ENCODE measurements at places on chromosomes 13 and 19.

GRCh38 chr13:99307648-99308339 lies 595 bp upstream of the GPR183 start:
- no peak for DNase-seq

- DNase-seq = no peak
These were observed 1.2 kb upstream of the DPY19L3 start for GRCh38 chr19:32404213-32404932.

- no peak for DNase-seq
These were observed 6.5 kb upstream of the TNFSF9 start for GRCh38 chr19:6524311-6524710.

GRCh38 chr13:47798194-47798593 lies 202.9 kb downstream of the SUCLA2 start:
- no peak for DNase-seq

GRCh38 chr19:6161271-6161850 lies 25.9 kb downstream of the ACSBG2 start:
- peak; percentile 64 for DNase-seq

DNA sequence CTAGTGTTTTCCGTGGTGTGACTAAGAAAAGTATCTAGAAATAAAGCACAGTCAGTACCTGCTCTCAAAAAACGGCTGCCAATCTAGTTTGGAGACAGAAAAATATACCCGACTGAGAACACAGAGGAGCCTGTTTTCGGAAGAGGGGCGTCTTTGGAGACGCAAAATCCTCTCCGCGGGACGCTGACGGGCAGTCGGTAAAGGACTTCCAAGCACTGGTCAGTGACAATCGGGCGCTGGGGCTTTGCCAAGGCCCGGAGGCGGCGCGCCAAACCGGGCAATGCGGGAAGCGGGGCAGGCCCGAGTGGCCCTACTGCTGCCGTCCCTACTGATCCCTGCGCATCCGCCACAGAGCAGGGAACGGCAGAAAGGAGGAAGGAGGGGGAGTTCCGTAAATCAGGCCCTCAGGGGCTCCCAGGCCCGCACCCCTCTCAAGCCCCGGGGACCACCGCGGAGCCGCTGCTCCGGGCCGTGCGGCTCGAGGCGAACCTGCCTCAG lies 588 bp upstream of the DPY19L3 start:
- DNase-seq = no peak

- no peak for DNase-seq
These were observed 9.8 kb downstream of the CLC start for GRCh38 chr19:39728040-39728439.

DNA sequence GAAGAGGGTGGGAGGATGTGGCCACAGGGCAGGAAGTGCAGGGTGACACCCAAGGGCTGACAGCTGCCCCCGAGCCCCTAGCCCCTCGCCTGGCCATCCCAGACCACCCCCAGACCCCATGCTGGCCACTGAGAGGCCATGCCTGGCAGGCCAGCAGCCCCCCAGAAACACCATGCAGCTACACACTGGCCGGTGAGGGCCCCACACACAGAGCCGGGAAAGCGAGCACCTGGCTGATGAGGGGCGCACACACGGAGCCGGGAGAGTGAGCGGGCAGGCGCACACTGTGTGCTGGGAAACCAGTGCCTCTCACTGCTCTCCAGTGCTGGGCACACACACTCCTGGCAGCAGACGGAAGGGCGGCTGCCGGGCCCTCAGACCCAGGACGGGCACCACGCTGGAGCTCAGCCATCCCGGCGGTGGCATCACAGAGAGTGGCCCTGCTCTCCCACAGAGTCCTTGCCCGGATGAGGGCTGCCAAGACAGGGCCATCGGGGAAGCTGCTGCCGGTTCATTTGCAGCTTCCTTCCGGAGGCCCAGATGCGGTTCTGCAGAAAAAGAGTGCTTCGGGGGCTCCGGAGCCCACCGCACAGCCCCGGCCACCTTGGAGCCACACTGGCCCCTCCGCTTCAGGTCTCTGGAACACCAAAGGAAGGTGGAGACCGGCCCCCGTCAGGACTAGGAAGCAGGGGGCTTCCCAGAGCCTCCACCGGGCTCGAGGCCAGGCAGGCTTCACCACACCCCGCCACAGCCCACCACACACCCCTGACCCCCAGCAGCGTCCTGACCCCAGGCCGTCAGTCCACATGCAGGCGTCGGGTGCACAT lies 76.4 kb downstream of the SPACA7 start:
- no peak for DNase-seq

DNA sequence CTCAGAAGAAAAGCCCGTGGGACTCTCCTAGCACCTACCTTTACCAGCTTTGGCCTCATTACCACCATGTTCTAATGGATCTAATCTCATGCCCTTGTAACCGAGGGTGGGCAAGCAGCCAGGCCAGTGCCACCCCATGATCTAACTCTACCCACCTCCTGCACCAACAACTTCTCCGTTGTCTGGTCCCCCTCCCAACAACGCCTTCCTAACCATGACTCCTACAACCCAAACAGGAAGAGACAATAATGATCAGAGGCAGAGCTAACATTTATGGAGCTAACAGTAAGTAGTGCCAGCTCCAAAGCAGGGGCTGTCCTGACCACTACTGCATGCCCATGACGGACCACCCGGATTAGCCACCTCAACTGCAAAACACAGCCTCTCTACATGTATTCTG lies 3.5 kb downstream of the USP12 start:
- no peak for DNase-seq

- no peak for DNase-seq
These were observed 3.2 kb downstream of the PDS5B start for GRCh38 chr13:32589471-32589870.

DNA sequence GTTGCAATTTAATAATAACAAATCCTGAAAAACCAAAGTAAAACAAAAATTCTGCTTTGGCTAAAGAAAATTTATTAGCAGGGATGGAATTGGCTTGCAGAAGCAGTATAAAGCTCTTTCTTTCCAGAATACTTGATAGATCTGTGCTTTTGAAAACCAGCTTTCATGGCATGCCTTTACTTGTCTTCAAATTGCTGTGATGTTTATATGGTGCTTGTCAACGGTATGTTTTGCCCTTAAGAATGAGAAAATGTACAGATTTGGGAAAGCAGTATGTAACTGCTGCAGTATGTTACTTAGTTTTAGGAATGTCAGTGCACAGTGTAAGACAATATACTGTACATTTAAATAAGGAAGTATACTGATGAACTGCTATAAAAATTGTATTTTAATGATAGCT lies 120.8 kb upstream of the PCDH20 start:
- DNase-seq = no peak

- DNase-seq = no peak
These were observed 28.7 kb upstream of the CD33 start for GRCh38 chr19:51196181-51196580.

DNA sequence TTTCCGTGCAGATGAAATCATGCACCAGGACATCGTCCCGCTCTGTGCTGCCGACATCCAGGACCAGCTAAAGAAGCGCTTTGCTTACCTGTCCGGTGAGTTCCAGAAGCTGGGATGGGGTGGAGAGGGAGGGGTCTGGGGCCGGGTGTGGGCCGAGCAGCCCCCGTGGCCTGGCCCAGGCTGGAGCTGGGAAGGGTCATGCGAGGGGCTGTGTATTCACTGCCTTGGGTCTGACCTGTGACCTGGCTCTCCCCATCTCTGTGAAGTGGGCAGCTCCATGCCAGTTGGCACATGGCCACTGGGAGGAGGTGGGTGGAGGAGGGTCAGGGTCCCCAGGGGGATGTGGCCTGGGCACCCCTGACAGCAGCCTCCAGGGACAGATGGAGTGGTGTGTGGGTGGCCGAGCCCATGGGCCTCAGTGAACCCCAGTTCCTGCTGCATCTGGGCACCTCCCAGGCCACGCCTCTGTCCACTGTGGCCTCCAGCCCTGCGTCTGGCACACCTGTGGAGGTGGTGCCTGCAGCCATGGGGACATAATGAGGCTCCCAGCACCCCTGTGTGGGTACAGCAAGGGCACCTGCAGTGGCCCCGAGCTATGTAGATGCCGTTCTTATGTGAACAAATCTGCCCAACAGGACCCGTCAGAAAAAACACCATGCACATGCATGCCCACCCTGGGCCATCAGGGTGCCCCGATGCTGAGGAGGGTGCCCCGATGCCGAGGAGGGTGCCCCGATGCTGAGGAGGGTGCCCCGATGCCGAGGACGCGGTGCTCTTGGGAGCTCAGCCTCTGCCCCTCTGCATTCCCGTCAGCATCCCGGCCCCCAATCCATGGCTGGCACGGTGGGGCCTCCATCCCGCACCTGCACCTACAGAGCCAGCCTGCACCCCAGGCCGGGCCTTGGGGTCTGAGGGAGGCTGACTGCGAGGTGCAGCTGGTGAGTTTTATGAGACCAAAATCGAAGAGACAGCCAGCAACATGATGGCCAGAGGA lies 46.0 kb downstream of the MCF2L start:
- DNase-seq = no peak

GRCh38 chr13:114097212-114097892 lies 35.1 kb downstream of the RASA3 start:
- no peak for DNase-seq

DNA sequence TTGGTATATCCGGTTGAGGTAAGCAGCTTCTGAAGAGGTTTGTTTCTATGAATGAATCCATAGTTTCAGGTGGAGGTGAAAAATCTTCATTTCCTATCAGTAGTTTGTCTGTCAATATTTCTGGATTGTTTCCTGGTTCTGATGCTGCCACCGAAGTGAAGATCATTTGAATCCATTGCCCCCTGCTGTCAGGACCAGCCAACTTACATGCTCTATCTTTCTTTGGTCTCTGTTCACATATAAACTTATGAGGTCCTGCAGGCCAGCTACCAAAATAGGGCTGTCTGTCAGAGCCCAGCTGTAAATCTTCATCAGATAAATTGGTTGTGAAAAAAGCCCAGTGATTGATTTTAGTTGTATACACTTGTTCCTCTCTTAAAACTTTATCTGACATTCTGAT lies 15.2 kb upstream of the N4BP2L1 start:
- DNase-seq = peak; percentile 68

DNA sequence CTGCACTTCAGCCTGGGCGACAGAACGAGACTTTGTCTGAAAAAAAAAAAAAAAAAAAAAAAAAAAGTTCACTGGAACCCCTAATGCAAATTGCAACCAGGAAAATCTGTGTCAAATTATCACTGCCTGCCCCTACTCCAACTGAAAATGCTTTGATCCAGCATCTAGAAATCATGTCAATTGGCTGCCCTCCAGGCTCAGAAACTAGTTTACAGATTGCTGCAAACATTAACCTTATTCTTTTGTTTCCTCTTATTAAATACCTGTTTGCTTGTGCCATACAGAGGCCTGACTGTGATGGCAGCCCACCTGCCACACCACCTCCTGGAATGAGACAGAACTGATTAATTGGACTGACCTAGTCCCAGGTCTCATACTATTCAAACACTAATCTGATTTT lies 18.6 kb upstream of the AKT2 start:
- DNase-seq = no peak

DNA sequence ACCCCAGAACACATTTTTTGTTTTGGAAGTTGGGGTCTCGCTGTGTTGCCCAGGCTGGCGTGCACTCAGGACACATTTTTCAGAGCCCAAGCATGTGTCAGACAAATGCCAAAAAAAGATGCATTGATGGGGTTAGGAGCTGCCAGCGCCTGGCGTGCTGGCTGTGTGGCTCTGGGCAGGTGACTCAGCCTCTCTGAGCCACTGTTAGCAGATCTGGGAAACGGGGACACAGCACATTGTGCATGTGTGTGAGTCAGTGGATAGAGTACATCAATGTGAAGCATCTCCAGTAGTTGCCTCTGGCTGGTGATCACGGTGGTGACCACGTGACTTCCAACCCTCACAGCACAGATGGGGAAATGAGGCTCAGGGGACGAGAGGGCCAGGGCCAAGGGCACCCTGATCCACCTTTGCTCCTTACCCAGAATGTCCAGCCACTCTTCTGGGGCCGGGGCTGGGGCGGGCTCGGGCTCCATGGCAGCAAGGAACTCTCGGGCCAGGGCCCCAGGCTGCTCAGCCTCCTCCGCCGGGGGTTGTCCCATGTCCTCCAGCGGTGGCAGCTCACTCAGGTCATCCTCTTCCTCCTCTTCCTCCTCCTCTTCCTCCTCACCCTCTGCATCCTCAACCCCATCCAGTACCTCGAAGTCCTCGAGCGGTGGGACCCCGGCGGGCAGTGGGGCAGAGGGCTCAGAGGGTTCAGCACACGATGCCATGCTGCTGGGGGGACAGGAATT lies 1.9 kb downstream of the FKBP8 start:
- DNase-seq = no peak

- no peak for DNase-seq
These were observed 27.4 kb downstream of the FPR3 start for GRCh38 chr19:51822325-51822724.

DNA sequence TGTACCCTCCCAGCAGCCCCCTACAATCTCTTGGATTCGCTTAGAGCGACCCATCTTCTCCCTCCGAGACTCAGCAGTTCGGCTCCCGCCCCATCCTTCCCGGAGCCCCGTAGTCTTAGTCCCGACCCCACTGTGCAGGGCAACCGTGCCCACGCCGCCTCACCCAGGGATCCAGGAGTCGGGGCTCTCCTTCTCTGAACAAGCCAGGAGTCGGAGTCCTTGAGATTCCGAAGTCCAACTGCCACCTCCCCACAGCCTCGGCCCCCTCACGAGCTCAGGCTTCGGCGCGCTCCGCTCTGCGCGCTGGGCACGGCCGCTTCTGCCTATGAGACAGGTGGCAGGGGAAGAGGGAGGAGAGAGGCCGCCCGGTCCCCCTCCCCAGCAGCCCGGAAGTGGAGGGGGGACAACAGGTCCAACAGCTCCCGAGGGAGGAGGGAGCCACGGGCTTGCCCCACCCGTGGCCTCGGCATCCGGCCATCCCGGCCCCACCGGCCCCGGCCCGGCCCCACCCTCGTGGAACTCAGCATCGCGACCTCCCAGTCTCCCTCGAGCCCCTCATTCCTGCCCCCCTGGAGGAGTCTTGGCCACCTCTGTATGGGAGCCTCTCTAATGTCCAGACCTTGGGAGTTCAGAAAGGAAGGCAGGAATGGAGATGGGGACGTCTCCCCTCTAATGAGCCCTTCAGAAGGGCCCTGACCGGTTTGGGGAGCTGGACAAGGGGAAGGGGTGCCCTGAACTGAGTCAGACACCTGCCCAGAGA lies at the start of gene PHLDB3:
PHLDB3 (minus strand) TSS at position 321 of the 760 bp plus-strand sequence. CDS start 628 bp downstream, outside the sequence.
- peak; percentile 51 for DNase-seq

DNA sequence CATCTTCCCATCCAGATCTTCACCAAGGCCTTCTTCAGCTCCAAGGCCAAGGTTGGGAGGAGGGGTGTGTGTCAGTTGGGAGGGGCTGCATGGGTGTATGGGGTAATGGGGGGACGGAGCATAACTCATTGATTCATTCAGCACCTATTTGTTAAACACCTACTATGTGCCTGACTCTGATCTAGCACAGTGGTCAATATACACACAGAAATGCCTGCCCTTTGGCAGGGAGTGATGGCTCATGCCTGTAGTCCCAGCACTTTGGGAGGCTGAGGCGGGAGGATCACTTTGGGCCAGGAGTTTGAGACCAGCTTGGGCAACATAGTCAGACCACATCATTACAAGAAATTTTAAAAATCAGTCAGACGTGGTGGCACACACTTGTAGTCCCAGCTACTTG lies 19.2 kb upstream of the SPACA4 start:
- DNase-seq = no peak

- peak; percentile 27 for DNase-seq
These were observed 3.1 kb downstream of the AKAP11 start for GRCh38 chr13:42275098-42275471.

Measured in GM13976 (cell line).